ENCODE measurements at places on chromosomes 7 and 10.
A peak's percentile ranks its signal among the peaks of the same experiment; 100 is the strongest.

DNA sequence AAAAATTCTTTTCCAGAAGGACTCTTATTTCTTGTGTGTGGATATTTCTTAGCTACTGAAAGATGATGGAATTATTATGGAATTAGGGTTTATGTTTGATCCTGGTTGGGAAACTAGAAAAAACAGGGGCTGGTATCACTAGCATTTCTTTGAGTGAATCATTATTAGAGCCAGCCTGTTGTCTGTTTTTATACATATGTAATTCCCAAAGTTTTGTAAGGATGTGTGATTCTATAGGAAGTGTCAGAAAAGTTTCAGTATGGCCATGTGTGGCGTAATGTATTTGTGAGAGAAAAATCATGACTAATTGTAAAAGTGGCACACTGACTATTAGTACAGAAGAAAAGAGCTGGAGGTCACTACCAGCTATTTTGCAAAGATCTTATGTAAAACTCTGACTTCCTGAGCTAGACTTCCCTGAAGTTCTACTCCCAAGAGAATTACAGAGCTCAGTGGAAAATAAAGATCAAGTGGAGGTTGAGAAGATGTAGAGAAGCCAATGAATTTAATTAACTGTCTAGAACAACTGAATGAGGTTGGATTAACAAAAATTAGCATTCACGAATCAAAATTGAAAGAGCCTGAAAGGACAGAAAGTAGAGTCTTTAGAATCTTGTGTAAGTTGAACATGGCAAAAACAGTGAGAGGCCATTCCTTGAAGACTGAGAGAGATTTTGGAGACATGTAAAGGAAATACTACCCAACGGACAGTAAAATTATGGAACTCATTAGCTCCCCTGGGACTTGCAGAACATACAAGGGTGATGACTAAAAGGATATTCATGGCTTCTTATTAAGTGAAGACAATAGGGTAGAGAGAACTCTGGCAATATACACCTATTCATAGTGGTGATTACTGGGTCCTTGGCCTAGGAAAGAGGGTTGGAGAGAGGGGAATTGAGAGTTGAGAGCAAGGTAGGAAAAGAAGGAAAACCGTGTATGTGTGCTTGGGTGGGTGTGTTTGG is 12.5 kb downstream of the ZNF365 start:
- no peak for DNase-seq

DNA sequence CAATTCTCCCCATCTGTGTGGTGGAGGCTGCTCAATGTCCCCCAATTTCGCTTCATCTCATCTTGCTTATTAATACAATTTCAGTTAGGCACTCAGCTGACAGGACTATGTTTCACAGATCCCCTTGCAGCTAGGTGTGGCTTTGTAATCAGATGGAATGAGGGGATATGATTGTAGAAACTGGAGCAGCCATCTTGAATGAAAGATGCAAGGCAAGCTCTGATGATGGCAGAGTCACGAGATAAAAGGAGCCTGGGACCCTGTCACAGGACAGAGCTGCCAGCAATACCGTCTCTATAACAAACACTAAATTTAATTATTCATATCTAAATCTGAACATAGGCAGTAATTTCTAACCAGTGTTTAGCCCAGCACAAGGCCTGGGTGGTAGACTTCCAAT is 991 bp upstream of the DLD start:
- no peak for DNase-seq

GRCh38 chr10:23999445-23999844 is 209.5 kb upstream of the KIAA1217 start:
- no peak for DNase-seq

DNA sequence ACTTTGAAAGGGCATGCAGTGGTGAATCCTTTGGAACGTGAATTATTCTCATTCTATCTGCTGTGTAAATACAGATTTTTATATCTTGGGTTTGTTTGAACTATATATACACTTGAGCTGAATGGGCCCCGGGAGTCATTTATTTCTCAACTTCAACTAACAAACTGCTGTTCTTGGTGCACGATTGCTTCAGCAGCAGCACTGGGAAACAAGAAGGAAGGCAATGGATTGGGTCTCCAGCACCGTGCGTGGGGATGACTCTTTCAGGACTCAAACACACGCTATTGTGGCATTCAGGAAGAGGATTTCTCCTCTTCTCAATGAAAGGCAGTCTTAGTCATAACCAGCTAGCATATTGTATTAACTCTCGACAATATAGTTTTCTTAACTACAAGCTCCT is 226.0 kb upstream of the NFE2L3 start:
- DNase-seq, result peak; percentile 68

DNA sequence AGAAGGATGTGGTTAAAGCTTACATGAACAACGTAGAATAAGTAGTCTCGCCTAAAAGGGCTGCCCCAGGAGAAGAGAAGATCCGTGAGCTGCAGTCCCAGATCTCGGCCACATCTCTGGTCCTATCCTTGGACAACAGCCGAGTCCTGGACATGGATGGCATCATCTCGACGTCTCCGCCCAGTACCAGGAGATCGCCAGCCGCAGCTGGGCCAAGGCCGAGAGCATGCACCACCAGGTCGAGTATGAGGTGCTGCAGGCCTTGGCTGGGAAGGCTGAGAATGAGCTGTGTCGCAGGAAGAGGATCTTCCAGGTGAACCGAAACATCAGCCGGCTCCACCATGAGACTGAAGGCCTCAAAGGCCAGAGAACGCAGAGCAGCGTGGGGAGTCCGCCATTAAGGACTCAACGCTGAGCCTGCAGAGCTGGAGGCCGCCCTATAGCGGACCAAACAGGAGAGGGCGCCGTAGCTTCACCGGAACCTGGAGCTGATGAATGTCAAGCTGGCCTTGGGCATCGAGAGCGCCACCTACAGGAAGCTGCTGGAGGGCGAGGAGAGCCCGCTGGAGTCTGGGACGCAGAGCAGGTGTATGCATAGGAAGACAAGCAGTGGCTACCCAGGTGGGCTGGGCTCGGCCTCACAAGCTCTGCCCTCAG is 22.2 kb downstream of the LIPK start:
- no peak for DNase-seq

DNA sequence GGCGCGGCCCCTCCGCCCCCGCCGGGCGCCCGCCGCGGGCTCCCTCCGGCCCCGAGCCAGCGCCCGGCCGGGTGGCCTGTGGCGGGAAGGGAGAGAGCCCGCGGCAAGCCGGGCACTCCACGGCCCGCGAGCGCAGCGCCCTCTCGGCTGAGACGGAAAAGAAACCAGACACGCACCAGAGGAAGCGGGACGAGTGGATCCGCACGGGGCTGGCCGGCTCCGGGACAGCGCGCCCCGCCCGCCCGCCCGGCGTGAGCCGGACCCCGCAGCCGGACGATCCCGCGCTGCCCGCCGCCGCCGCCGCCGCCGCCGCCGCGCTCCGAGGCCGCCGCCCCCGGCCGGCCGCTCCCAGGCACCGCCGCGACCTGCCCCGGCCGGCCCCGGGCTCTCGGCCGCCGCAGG is 300 bp downstream of the ARHGAP21 start:
- DNase-seq, result no peak

DNA sequence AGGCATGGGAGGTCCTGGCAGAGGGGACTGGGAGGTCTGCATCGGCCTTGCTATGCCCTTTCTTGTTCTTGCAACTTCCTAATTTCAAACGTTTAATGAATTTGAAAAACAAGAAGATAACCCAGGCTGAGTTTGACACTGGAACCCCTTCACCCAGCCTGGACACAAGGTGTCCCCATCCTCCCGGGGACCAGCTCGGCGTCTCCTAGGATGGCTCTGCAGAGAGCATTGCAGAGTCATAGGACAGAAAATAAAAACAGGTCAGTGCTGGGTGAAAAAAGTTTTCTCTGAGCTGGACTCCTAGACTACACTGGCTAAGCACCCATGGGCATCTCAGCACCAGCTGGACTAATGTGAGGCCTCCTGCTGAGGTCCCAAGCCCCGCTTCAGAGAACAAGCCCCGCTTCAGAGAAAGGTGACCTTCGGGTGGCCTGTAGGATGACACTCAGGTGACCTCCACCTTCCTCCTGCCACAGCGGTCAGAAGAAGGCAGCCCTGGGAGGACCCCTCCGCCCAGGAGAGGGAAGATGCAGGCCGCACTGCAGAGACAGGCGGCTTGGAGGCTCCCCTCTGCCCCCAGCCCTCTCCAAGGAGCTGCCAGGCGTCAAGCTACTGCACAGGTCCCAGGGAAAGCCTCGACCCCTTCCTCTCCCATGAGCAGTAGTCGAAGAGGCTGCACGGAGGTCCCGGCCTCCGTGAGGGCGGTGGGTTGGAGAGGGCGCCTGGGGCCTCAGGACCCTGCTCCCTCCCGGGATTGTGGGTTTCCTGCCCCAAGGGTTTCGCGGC is 9.3 kb upstream of the UNCX start:
- no peak for DNase-seq

GRCh38 chr7:41955451-41955850 is 252.6 kb upstream of the INHBA start:
- DNase-seq, result no peak

GRCh38 chr7:137990251-137990941 is 11.5 kb downstream of the CREB3L2 start:
- peak; percentile 97 for DNase-seq

DNA sequence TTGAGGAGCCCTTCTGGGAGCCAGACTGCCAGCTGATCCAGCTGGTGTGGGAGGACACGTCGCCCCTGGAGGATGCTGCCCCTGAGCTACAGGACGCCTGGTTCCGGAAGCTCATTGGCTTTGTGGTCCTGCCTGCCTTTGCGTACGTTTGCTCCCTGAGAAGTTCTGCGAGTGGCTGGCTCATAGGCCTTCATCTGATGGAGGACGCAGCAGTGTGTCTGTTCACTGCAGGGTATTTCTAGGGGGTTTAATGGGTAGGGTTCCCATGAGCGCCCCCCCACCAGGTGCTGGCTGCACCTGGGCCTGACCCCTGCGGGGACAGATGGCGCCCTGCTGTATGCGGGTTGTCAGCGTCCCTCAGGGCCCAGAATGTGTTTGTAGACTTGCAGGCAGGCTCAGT is 5.0 kb downstream of the PAOX start:
- DNase-seq, result no peak

DNA sequence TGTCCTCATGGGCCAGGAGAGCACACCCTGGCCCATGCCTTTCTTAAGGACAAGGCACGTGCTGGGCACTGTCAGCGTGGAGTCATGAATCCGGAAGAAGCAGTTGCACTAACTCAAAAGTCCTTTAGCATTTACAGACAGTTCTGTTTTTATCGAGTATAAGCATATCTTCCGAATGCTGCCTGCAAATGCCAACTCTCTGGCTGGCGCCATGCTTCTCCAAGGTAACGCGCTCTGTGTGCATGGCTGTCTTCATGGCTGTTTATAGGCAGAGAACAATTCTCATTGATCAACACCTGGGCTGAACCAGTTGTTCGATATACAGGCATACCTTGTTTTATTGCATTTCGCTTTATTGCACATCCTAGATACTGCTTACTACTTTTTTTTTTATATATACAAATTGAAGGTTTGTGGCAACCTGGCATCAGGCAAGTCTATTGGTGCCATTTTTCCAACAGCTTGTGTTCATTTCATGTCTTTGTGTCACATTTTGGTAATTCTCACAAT is 28.0 kb upstream of the ZNRF2 start:
- no peak for DNase-seq

DNA sequence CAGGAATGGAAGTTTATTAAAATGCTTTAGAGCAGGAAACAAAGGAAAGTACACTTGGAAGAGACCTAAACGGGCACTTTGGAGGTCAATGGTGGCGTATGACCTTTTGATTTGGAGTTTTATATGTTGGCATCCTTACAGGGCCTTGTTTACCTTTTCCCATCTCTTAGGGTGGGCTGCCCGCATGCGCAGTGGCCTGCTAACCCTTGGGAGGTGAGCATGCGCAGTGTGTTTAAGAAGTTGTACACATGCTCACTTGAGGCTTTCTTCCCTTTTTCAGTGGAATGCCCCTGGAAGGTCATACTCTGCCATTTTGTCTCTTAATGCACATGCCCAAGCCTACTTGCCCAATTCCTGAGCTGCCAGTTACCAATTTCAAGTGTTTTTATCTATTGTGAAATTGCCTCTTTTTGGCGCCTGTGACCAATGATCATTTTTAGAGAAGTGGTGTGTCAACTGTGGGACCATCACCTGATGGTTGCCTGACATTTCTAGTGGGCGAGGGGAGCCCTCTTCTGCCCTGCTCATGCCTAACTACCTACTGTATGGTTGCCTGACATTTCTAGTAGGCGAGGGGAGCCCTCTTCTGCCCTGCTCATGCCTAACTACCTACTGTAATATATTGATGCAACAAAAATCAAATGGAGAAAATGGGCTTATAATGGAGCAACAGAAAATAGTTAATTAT is 138.0 kb downstream of the PPP1R9A start:
- DNase-seq, result peak; percentile 27

GRCh38 chr10:42995537-42995936 is 81.3 kb upstream of the RET start:
- no peak for DNase-seq

GRCh38 chr10:126914561-126914960 is 9.3 kb downstream of the DOCK1 start:
- DNase-seq, result no peak

DNA sequence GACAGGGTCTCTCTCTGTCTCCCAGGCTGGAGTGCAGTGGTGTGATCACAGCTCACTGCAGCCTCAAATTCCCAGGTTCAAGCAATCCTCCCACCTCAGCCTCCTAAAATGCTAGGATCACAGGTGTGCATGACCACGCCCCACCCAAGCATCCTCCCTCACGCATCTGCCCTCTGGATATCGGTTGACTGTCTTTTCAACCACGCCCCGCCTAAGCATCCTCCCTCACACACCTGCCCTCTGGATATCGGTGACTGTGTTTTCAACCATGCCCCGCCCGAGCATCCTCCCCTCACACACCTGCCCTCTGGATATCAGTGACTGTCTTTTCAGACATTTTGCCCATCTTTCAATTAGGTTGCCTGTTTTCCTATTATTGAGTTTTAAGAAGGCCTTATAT is 140.5 kb downstream of the MAD1L1 start:
- no peak for DNase-seq

GRCh38 chr10:4804465-4804864 is 21.5 kb upstream of the AKR1E2 start:
- peak; percentile 78 for DNase-seq

- DNase-seq, result no peak
These were observed 202.4 kb upstream of the NEBL start for GRCh38 chr10:21099291-21100062.

DNA sequence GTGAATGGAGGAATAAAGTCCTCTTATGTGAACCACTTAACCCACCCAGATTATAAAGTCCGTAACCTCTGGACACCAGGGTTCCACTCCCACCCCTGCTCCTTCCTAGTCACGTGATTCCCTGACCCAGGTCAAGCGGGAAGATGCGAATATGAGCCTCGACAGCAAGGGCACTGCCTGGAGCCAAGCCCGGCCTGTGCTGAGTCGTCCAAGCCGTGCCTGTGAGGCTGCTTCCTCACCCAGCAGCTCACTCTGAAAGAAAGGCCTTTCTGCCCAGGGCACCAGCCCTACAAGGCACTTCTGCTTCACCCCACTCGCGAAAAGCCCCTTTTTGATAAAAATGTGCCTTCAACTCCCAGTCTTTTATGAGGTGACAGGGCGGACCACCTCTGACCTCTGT is 85.8 kb downstream of the CYTH3 start:
- DNase-seq, result no peak

Data from kidney capillary endothelial cell (primary cell).